Activated T-cell treated with anti-CD3 and anti-CD28 coated beads, Interleukin-2, amount 50 U/mL, for 72 hours (primary cell): ENCODE measurements at places on chromosomes 5 and 9. TPM values are rescaled to one million over a fixed set of nuclear protein-coding genes. Genes with fewer than 3 reads are reported as not detected.

The IL7R gene
- 102 TPM for total RNA-seq

The IFNK gene
- not detected for total RNA-seq

The SLC6A7 gene
- not detected for total RNA-seq

The SLC34A3 gene
- 0.12 TPM for total RNA-seq

The BAAT gene
- total RNA-seq: 0.19 TPM

The PCDHB8 gene
- total RNA-seq: not detected

The ZNF169 gene
- 6.4 TPM for total RNA-seq

DNA sequence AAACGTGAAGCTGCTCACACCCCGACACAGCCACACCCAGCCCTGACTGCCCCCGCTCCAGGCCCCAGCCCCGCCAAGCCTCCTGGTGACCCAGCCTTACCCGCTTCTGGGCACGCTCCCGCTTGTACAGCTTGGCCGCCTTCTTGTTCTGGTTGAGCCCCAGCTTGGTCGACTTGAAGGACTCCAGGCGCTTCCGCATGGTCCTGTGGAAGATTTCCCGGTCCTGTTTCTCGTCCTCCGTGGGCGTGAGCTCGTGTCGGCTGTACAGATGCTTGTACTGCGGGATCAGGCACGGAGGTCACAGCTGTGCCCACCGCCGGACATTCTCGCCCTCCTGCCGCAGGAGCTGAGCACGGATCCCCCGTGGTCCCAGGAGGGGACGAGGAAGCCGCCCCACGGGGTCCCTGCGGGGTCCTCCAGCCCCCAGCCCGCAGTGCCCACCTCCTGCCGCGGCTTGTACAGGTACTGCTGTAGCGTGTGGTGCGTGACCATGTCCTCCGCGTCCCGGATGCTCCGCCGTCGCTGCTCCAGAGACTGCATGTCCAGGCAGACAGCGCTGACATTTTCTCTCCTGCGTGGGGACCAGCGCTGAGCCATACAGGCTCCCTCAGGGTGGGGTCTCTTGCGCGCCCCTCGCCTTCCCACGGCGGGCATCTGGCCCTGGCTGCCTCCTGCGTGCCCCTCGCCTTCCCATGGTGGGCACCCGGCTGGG is 33.3 kb downstream of the EXOC3 start:
- peaks cover 3% of the 10 kb centered on the region for H3K36me3 ChIP-seq
- DNase-seq: no peak
- peaks cover 8% of the 10 kb centered on the region for H3K4me1 ChIP-seq
- peak overlapping the region; percentile 47 for H3K4me3 ChIP-seq

- peak overlapping the region; percentile 24 for H3K27ac ChIP-seq
- no peak for DNase-seq
- H3K36me3 ChIP-seq: no peaks in the 10 kb centered on the region
- H3K4me3 ChIP-seq: peak overlapping the region; percentile 69
- no peaks in the 10 kb centered on the region for H3K27me3 ChIP-seq
Measured at GRCh38 chr5:143093452-143094086, 309.9 kb downstream of the NR3C1 start.

DNA sequence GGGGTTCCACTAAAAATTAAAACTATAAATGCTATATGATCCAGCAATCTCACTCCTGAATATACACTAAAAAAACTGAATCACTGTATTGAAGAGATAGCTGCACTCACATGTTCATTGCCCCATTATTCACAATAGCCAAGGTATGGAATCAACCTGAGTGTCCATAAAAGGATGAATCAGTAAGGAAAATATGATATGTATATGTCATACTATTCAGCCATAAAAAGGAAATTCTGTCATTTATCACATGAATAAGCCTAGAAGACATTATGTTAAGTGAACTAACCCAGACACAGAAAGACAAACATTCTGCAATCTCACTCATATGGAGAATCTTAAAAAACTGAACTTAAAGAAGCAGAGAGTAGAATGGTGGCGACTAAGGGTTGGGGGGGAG is 1376.2 kb upstream of the CDH9 start:
- H3K27me3 ChIP-seq: no peaks in the 10 kb centered on the region
- H3K4me3 ChIP-seq: no peak overlapping the region
- no peak overlapping the region for H3K27ac ChIP-seq
- no peaks in the 10 kb centered on the region for H3K4me1 ChIP-seq
- no peak for DNase-seq

- DNase-seq: no peak
- peaks cover 21% of the 10 kb centered on the region for H3K36me3 ChIP-seq
- peak overlapping the region; percentile 51 for H3K27ac ChIP-seq
- H3K4me1 ChIP-seq: peaks cover 37% of the 10 kb centered on the region
- no peaks in the 10 kb centered on the region for H3K27me3 ChIP-seq
Measured at GRCh38 chr5:141973871-141974595, 5.1 kb downstream of the RNF14 start.
